ENCODE measurements at places on chromosomes 6 and 20. TPM values are rescaled to one million over a fixed set of nuclear protein-coding genes. Genes with fewer than 3 reads are reported as not detected.
A peak's percentile ranks its signal among the peaks of the same experiment; 100 is the strongest.

GRCh38 chr6:119148098-119148824, 69.8 kb upstream of the FAM184A start:
- peaks cover 3% of the 10 kb centered on the region for H3K27me3 ChIP-seq
- H3K36me3 ChIP-seq: no peaks in the 10 kb centered on the region
- peaks cover 41% of the 10 kb centered on the region for H3K4me1 ChIP-seq

PCED1A gene
- total RNA-seq: 24.2 TPM

C6orf163 gene
- total RNA-seq: 1.5 TPM

DNA sequence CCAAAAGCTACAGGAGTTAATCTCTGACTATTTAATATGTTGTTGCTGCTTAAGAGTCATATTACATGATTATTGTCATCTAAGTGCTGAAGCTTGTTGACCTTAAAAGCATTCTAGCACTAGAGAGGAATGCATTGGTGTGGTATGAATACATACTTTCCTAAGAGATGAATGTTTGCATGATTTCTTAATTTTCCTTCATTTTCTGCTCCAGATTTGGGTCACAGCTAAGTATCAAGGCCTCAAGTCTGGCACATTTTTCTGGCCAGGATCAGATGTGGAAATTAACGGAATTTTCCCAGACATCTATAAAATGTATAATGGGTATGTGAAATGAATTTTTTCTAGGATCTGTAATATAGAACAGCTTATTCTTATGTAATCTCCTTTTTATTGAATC, 53.6 kb downstream of the ENPP1 start:
- H3K4me3 ChIP-seq: no peak overlapping the region
- DNase-seq: no peak
- peaks cover 17% of the 10 kb centered on the region for H3K27me3 ChIP-seq
- no peak overlapping the region for H3K27ac ChIP-seq
- H3K4me1 ChIP-seq: peaks cover 2% of the 10 kb centered on the region
- H3K36me3 ChIP-seq: no peaks in the 10 kb centered on the region

DNA sequence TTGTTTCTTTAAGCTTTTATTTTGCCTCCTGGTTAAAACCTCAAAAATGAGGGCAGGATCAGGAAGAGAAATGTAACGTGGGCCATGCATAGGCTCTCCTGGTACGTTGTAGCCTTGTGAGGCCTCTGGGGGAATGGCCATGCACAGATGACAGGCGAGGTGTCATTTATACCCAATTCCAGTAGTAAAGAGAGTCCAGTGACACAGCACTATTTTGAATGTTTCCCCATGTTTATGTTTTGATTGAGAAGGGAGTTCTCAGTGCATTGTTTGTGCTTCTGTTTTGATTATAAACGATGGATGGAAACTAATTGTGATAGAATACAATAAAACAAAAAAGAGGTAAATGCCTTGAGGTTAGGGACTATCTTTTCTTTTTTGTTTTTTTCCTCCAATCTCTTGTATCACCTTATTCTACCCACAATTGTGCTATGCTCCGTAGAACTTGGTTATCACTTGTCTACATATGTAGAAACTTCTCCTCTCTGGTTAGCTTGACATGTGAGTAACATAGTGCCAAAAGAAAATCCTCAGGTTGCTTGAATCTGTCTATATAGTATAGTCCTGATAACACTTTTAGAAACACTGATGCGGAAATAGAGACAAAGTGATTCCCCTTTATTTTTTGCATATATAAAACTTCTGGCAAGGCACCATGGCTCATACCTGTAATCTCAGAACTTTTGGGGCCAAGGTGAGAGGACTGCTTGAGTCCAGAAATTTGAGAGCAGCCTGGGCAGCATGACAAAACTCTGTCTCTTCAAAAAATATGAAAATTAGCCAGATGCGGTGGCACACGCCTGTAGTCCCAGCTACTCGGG, 6.9 kb upstream of the SMIM28 start:
- no peaks in the 10 kb centered on the region for H3K4me1 ChIP-seq
- DNase-seq: no peak
- no peak overlapping the region for H3K27ac ChIP-seq
- H3K4me3 ChIP-seq: no peak overlapping the region

PRKN gene
- total RNA-seq: 0.52 TPM

DNA sequence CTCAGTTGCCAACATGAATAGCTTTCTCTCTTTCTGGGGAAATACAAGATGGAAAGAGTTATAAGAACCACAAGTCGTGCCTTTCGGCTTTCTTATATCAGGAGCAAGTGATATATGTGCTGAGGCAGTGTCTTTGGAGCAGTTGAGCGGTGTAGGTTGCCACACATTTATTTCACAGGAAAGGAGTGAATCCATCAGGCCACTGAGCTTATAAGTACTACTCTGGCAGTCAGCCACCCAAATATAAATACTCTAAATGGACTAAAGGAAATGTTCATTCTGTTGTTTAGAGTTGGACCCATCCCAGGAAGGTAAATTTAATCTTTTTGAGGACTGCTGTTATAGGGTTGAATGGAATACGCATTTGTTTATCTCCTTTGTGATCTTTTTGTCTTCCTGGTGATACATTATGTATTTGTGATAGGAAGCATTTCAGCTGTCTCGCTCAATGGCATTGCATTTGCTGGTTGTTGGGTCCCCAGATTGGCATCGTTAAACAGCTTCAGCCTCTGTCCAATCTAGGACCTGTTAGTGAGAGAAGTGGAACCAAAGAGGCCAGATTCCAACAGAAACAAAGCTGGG, 139.7 kb downstream of the SOBP start:
- no peak overlapping the region for H3K27ac ChIP-seq
- H3K27me3 ChIP-seq: peaks cover 34% of the 10 kb centered on the region
- peaks cover 6% of the 10 kb centered on the region for H3K4me1 ChIP-seq
- H3K36me3 ChIP-seq: no peaks in the 10 kb centered on the region
- DNase-seq: no peak

DNA sequence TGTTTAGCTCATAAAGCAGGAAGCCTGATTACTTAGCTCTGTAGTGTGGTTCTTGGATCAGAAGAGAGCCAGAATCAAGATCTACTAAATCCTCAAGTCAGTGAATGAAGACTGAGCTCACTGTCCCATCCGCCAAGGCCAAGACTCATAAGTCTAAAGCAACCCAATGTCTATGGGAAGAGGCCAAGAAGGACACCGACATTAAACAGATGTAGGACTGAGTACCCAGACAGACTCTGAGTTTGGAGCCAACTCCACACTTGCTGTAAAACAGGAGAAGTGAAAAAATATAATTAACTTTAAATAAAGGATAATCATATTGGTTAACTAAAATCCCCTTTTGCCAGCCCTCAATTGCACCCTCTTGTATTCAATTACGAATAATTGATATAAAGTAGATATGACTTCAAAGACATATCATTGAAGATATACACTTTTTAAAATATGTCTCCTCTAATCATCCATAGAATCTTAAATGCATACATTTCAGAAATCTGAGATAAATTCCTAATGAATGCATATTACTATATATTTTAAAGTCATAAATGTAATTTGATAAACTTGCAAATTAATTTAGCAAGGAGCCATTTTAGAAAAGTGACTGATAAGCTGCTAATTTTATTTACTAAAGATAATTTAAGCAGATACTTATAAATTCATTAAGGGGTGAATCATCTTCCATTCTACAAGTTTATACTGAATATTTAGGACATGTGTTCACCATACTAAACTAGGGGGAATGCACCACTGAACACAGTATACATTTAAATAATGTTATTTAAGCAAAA, 617.0 kb upstream of the ARID1B start:
- H3K27me3 ChIP-seq: no peaks in the 10 kb centered on the region
- no peak overlapping the region for H3K27ac ChIP-seq
- DNase-seq: no peak
- peaks cover 4% of the 10 kb centered on the region for H3K4me1 ChIP-seq

RAET1E gene
- not detected for total RNA-seq

DNA sequence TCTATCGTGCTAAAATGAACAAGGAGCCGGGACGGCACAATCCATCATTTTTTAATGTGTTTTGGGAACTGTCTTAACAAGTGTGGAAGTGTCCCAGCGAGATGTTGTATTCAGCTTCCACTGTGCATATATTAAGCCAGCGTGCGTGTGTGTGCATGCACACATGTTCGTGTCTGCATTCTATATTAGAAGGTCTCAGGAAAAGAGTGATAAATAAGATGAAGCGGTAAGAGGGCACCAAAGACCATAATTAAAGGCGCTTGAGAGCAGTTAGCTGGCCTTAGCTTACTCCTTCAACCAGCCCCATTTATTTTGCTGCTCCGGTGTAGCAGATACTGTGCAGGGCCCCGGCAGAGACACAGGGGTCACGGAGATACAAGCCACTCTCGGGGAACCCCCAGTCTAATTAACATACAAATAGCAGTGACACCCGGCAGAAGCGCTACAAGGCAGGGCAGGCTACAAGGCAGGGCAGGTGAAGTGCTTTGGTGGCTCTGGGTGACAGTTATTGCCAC, 206.5 kb upstream of the RREB1 start:
- no peak overlapping the region for H3K27ac ChIP-seq
- no peaks in the 10 kb centered on the region for H3K36me3 ChIP-seq
- H3K4me3 ChIP-seq: no peak overlapping the region
- DNase-seq: no peak

DNA sequence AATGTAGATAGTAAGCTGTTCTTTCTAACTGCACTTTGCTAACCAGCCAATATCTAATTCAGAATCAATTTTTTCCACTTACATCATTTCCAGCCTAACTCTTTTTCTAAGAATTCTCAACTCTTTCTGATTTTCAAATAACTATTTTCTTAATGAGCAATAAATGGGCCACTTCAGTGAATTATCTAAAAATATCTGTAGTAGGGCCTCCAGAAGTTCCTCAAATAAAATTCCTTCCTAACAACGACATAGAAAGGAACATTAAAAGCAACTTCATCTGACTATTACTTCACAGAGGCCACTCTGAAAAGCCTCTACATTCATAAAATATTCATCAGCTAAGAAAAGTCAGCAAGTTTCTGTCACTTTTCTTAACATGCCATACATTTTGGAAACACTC, 4.8 kb downstream of the COL12A1 start:
- H3K4me3 ChIP-seq: no peak overlapping the region
- DNase-seq: no peak
- H3K27me3 ChIP-seq: peaks cover 65% of the 10 kb centered on the region
- H3K36me3 ChIP-seq: no peaks in the 10 kb centered on the region
- H3K4me1 ChIP-seq: peaks cover 25% of the 10 kb centered on the region
- H3K27ac ChIP-seq: no peak overlapping the region

DNA sequence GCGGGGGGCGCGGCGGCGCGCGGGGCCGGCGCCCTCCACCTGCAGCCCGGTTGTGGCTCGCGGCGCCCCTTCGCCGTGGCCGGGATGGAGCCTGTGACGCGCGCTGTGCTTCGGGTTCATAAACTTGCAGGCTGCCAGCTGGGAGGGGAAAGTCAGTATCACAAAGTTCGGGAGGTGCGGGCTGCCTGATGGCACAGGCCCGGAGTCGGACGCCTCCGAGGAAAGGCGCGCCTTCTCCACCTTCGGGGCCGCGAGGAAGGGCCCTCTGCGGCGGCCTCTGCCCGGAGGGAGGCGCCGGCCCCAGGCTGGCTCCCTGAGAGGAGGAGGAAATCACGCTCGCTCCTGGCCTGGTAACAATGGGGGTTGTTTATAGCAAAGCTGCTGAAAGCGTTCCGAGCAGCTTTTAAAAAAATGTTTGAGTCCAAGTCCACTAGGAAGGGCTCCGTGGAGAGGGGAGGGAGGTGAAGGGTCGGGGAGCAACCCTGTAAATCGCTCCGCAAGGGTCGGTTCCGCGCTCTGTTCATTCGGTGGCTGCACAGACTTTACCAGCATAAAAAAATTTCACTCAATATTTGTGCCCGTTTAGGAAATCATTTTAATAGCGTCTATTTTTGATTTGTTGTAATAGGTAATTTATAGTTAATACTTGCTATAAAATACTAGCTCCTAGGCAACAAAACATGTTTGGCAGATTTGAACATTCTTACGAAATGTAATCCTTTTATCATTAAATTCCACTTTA, 1.0 kb downstream of the AFDN start:
- no peak overlapping the region for H3K27ac ChIP-seq
- peaks cover 32% of the 10 kb centered on the region for H3K4me1 ChIP-seq
- H3K27me3 ChIP-seq: peaks cover 80% of the 10 kb centered on the region
- peak; percentile 32 for DNase-seq

POM121L2 gene
- not detected for total RNA-seq

DNA sequence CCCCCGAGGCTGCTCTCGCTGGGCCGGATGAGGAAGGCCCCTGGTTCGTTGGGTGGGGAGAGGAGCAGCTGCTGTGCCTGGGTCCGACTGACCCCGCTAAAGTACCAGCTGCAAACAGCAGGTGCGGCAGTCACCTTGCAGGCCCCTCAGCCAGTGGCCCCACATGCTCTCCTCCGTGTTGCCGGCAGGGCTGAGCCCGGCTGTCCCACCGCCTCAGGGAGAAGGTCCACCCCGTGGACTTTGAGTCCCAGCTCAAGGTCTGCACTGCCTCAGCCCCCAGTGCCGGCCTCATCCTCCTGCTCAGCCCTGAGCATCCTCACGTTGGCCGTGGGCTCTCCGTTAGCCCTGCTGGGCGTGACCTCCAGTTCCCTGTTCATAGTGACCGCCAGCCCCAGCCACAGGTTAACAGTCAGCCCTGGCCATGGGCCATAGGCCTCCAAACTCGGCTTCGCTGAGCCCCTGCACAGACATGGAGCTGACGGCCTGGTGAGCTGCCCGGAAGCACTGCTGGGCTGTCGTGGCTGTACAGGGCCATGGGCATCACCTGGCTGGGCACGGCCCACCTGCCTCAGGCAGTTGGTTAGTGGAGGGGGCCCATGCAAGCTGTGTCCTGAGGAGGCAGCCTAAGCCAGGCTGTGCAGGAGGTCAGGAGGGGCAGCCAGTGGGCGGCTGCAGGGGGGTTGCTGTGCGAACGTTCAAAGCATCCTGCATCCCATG, 3.1 kb downstream of the SRMS start:
- H3K27ac ChIP-seq: no peak overlapping the region
- H3K4me1 ChIP-seq: peaks cover 3% of the 10 kb centered on the region
- H3K4me3 ChIP-seq: no peak overlapping the region
- no peak for DNase-seq

PXDC1 gene
- total RNA-seq: not detected

DNA sequence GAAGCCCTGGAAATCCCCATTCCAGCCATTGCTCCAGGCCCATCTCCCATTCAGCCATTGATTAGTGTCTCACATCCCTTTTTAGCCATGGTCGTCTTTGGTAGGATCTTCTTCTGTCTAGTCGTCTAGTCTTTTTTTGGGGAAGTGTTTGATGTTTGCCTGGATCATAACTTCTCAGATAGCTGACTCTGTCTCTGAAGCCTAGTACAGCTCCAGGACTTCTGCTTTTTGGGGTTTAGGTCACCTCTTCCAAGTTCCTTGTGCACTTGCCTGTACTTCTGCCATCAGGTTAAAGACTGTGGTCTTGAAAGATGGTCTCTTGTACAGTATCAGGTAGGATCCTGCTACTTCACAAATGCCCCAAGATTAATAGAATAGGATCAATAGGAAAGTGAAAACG, 553.5 kb downstream of the PKHD1 start:
- no peak for DNase-seq
- no peaks in the 10 kb centered on the region for H3K36me3 ChIP-seq
- no peak overlapping the region for H3K4me3 ChIP-seq
- no peaks in the 10 kb centered on the region for H3K27me3 ChIP-seq
- H3K4me1 ChIP-seq: no peaks in the 10 kb centered on the region
- H3K27ac ChIP-seq: no peak overlapping the region

KCNQ2 gene
- not detected for total RNA-seq

GRCh38 chr6:16769986-16770376, 8.7 kb upstream of the ATXN1 start:
- H3K4me1 ChIP-seq: peaks cover 58% of the 10 kb centered on the region
- no peaks in the 10 kb centered on the region for H3K27me3 ChIP-seq
- H3K36me3 ChIP-seq: peaks cover 2% of the 10 kb centered on the region
- DNase-seq: no peak
- H3K4me3 ChIP-seq: no peak overlapping the region
